Stimulated activated CD8-positive, alpha-beta memory T cell treated with anti-CD3 and anti-CD28 coated beads, Interleukin-15, amount 100 ng/mL, for 48 hours (primary cell): ENCODE measurements at places on chromosomes 3 and 15.

DNA sequence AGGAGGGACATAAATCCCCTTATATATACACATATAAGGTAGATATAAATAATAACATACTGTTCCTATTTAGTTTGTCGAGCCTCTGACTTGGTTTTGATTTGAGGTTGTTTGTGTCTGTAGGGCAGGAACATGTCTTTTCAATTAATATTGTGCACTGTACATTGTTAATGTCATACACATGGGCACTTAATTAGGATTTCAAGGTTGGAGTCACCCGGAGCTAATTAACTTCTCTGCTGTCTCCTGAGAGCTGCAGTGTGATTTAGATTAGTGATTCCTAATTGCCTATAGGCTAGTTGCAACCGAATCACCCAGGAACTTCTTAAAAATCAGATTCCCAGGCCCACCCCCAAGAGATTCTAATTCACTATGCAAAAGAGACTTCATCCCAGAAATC, 50.4 kb upstream of the FILIP1L start:
- no peak for DNase-seq

- no peak for DNase-seq
Observed at GRCh38 chr3:4772171-4772804, 206.9 kb upstream of the BHLHE40 start.

GRCh38 chr3:13075318-13075717, 2.1 kb upstream of the IQSEC1 start:
- DNase-seq: no peak

DNA sequence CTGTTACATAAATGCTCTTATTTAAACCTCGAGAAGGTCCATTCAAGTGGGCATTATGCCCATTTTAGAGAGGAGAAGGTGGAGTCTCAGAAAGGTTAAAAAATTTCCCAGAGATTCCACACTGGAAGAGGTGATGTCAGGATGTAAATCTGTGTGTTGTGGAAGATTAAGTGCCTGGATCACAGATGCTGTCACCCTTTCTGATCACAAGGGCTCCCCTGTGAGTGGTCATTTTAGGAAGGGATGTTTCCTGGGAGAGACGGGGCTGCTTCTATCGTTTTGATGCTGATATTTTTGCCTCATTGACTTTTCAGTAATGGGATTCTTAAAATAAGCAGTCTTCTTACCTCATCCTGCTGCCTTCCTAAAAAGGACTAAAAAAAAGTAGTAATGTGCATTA, 132.5 kb downstream of the CLSTN2 start:
- no peak for DNase-seq

DNA sequence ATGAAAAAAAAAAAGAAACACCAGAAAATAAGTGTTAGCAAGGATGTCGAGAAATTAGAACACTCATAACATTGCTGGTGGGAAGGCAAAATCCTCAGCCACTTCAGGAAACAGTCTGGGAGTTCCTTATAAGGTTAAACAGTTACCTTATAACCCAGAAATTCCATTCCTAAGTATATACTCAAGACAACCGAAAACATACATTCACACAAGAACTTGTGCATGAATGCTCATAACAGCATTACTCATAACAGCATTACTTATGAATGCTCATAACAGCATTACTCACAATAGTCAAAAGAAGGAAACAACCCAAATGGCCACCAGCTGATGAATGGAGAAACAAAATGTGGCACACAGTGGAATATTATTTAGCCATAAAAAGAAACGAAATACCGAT, 34.8 kb upstream of the DCP1A start:
- DNase-seq: no peak

- no peak for DNase-seq
Observed at GRCh38 chr3:15495461-15496340, 25.8 kb downstream of the COLQ start.

GRCh38 chr15:65612949-65613744, 2.2 kb upstream of the INTS14 start:
- DNase-seq: no peak

GRCh38 chr15:31263751-31264558, 62.7 kb upstream of the KLF13 start:
- DNase-seq: peak; percentile 54

DNA sequence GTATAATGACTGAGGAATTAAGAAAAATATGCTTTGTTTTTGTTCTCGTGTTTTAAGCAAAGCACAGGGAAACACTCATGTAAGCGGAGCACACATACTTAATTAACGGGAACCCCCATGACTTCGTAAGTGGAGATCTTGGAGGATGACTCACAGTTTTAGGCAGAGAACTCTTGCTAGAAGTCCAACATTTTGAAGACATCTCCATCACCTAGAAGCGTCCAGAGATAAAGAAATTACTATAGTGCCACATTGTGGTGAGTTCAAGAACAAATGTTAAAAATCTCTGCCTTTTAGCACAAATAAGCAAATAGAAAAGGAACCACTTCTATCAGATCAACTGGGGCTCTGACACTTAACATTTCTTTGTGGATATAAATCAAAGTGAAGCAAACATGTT, 194.1 kb upstream of the ARHGEF26 start:
- no peak for DNase-seq

DNA sequence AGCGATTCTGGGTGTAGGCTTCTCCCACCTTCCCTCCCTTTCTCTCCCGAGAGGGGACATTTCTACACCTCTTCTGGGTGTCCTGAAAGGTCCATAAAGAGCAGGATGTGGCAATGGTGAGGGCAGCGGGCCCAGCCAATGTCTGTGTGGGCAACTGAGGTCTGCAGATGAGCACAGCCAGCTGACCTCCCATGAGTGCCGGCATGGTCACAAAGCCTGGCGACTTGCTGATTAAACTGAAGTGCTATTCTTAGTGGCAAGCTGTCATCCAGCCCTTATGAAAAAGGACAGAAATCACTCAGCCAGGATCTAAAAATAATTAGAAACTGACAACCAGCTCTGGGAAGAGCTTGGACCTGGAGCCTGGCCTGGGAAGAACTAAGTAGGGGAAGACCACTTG, 124.3 kb upstream of the RGMA start:
- DNase-seq: no peak

DNA sequence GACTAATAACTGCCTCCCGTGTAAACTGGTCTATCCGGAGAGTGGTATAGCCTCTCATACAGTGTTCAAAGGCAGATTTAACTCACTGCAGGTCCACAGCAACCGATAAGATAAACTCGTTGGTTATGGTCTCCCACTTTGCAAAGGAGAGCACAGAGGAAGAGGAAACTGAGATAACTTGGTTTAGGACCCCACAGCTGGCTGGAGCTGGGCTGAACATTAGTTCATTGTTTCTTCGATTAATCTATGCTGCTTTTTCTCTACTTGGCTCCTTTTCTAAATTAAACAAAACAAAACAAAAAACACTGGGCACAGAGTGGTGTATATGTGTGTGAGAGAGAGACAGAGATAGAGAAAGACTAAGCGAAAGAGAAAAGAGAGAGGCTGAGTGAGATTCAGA, 5.0 kb upstream of the DLG1 start:
- DNase-seq: no peak

- DNase-seq: peak; percentile 35
Observed at GRCh38 chr15:31511707-31512310, 185.2 kb downstream of the KLF13 start.

DNA sequence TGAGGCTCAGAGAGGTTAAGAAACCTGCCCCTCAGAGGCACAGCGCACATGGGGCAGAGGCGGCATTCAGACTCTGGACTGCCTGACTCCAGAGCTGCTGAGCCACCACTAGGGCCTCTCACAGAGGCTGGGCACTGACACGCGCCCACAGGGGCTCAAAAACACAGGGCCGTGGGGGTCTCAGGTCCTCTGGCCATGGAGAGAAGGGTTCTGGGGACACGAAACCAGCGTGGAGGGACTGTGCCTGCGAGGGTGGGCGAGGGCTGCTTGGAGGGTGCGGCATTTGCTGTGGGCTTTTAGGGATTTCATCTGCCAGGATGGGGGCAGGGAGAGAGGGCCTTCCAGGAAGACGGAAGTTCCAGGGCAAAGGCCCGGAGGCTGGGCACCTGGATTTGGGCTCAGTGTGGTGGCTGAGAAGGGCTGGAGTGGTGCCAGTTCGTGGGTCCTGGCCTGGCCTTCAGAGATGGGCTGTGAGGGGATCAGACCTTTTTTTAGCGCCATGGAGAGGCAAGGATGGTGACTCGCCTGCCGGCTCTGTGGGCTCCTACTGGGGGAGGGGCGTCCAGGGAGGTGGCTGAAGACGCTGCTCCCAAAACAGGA, 69.6 kb downstream of the EFCAB12 start:
- DNase-seq: no peak

GRCh38 chr3:63450634-63451363, 172.7 kb downstream of the SYNPR start:
- no peak for DNase-seq

- no peak for DNase-seq
Observed at GRCh38 chr15:90309020-90309419, 43.1 kb upstream of the ZNF774 start.

GRCh38 chr15:98785807-98786621, 137.7 kb downstream of the IGF1R start:
- DNase-seq: no peak

- DNase-seq: no peak
Observed at GRCh38 chr15:64355348-64355943, 527 bp downstream of the CSNK1G1 start.

DNA sequence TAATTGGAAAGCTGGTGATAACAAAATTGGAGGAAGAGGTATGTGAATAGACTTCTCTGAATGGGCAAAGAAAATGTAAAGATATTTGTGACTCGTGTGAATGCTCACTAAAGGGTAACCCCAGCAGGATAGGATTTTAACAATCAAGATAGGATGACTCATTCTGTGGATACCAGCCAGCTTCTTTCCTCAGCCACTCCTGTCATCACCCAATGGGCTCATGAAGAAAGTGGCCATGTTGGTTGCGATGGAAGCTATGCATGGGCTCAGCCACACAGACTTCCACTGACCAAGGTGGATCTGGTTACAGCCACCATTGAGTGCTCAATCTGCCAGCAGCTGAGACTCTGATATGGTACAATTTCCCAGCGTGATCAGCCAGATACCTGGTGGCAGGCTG, 40.9 kb downstream of the STRIT1 start:
- no peak for DNase-seq
